Astrocyte (in vitro differentiated cells and primary cell): ENCODE measurements at places on chromosomes 6 and 20. TPM values are rescaled to one million over a fixed set of nuclear protein-coding genes. Genes with fewer than 3 reads are reported as not detected.

Gene RIPOR3
- 0.29 and 0.39 TPM in 2 replicates for total RNA-seq

Gene AVP
- not detected in 2 replicates for total RNA-seq

Gene RIN2
- total RNA-seq, result 21.2 and 22.8 TPM in 2 replicates

- no peak for DNase-seq
Measured at GRCh38 chr6:166933396-166933795, 23.0 kb downstream of the RNASET2 start.
